Activated CD4-positive, alpha-beta T cell treated with anti-CD3 and anti-CD28 coated beads for 48 hours (primary cell): ENCODE measurements at places on chromosomes 6 and 20.

- no peak for DNase-seq
Measured at GRCh38 chr6:116159782-116160524, 34.0 kb upstream of the COL10A1 start.

DNA sequence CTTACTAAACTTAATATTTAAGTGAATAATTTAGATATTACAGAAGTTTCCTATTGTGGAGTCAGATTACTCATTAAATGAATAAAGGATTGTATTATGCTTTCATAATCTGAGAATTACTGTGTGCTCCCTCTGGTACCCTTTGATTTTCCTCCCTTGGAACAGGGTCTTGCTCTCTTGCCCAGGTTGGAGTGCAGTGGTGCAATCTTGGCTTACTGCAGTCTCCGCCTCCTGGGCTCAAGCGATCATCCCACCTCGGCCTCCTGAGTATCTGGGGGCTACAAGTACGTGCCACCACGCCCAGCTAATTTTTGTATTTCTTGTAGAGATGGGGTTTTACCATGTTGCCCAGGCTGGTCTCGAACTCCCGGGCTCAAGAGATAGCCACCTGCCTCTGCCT lies 9.6 kb downstream of the WTAP start:
- no peak for DNase-seq

DNA sequence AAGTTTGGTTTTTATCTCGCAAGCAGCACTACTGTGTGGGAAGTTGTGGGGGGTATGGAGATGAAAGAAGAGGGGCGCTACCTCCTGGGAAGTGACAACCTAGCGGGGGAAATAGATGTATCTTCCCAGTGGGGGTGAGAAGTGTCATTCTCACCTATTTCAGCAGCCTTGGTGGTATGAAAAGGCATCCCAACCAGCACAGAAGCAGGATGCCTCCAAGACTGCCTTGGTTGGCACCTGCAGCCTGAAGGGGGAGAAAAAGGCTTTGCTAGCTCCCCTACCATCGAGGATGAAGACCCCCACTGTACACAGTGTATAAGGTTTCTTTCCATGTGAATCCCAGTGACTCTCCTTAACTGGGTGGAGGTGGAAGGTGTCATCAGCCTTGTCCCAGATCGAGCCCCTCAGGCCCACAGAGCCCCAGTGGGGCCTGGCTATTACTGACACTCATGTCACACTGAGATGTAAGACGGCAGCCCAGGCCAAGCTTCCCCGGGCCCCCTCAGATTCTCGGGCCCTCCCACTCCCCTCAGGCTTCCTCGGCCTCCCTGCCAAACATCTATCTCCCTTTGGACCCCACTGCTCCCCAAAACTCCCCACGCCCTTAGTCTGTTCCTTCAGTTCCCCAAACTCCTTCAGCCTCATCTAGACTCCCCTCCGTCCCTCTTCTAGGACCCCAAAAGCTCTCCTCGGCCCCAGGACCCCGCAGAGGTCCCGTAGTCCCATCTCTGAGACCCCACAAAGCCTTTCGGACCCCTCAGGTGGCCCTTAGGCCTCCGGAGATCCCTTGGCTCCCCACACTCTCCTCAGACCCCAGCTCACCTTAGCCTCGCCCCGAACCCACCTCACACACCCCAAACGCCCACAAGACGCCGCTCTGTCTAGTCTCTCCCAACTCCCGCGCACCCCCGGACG lies 688 bp downstream of the COMMD7 start:
- DNase-seq: peak; percentile 29

GRCh38 chr20:31595654-31596411 lies 9.3 kb upstream of the ID1 start:
- DNase-seq: no peak

DNA sequence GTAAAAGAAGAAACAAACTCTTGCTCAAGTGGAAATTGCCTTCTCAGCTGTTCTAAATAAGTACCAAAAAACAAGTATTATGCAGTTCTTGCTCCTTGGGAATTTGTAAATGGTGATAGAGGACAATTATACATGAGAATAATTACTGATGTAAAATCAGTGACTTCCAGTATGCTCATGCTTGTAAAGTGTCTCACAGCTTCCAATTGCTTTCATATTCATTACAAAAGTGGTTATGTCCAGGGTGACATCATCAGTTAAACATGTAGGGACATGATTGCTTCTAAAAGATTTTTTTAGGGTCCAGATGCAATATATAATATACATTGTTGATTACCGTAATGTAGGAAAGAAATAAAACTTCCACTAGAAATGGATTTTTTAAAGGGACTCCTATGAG lies 122.8 kb upstream of the B3GAT2 start:
- no peak for DNase-seq

DNA sequence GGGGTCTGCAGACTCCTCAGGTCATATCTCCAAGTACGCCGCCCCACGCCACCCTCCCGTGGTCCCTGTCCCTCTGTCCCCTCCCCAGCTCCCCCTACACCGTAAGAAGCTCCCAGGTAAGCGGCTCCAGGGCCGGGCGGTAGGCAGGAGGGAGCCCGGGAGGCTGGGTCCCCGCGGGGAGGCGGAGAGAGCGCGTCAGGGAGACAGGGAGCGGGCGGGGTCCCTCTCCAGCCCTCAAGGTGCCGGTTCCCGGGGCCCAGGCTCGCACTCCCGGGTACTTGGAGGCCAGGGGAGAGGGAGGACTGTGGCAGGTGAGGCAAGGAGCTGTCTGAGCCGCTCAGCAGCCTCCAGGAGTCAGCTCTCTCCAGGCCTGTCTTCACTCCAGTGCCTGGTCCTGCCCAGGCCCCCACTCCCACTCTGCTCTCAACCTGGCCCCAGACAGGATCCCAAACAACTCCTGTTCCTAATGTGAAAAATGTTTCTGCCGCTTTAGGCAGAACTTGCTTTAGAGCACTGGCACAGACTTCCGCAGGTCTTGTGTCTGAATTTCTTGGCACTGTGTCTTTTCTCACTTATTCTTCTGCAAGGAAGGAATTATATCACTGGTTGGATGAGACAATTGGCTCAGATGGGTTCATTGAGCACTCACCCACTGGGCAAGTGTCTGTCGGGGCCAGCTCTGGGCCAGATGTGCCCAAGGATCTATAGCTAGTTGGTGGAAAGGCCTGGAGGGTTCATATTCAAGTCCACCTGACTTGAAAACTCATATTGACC lies 36.6 kb downstream of the HLA-G start:
- DNase-seq: no peak

GRCh38 chr6:25232479-25232878 lies 46.7 kb upstream of the CARMIL1 start:
- no peak for DNase-seq

GRCh38 chr6:106927531-106928398 lies 46.8 kb downstream of the CD24 start:
- DNase-seq: peak; percentile 44

GRCh38 chr6:143149771-143150170 lies 89.1 kb downstream of the AIG1 start:
- no peak for DNase-seq

DNA sequence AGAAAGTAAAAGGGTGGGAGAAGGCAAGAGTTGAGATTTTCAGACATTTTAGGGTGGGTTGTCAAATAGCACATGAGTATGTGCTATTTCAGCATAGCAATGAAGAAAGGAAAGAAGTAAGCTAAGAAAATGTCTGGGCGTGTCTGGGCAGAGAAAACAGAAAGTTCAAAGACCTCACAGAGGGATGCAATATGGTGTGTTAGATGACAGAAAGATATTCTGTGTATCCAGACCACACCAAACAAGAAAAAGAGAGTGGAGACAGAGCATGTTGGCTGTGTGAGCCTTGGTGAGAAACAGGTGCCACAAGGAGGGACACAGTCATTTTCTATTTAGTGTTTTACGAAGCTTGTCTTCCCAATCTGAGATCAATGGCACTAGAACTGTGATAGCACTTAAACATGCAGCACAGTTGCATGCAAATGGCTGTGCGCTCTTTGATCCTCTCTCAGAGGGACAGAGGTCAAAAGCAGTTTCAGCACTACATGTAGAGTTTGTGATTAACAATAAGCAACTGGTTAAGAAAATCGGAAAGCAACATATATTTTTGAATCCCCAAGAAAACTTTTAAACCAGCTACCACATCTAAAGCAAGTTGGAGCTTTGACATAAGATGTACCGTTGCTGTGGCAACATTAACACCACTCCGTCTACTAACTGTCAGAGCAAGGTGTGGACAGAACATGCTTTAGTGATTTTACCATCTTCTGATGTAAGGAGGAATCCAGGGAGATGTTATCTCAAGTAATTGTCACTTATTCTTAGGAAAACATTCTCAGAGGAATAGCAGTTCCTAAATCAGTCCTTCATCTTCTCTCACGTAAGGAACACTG lies 515.5 kb upstream of the NOX3 start:
- no peak for DNase-seq

GRCh38 chr6:551405-551804 lies 105.5 kb downstream of the HUS1B start:
- DNase-seq: peak; percentile 63

DNA sequence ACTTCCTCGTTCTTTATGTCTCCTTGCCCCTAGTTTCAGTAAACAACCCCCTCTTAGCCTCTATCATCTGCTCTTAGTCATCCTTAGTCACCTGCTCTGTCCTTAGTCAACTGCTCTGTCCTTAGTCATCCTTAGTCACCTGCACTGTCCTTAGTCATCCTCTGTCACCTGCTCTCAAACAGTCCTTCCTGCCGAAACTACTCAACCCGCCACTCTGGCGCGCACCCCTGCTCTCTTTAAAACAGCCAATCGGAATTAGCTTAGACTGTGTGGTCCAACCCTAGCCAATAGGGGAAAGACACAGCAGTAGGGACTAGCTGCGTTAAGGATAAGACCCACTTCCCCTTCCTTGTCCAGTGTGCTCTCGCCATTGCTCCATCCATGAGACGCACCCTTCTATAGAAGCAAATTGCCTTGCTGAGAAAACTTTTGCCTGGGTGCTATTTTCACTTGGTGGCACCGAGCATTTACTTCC lies 73.9 kb downstream of the BACH2 start:
- DNase-seq: peak; percentile 67

- DNase-seq: peak; percentile 80
Measured at GRCh38 chr6:1396952-1397868, 7.8 kb downstream of the FOXF2 start.

GRCh38 chr6:43804550-43805223 lies 34.7 kb downstream of the VEGFA start:
- no peak for DNase-seq

DNA sequence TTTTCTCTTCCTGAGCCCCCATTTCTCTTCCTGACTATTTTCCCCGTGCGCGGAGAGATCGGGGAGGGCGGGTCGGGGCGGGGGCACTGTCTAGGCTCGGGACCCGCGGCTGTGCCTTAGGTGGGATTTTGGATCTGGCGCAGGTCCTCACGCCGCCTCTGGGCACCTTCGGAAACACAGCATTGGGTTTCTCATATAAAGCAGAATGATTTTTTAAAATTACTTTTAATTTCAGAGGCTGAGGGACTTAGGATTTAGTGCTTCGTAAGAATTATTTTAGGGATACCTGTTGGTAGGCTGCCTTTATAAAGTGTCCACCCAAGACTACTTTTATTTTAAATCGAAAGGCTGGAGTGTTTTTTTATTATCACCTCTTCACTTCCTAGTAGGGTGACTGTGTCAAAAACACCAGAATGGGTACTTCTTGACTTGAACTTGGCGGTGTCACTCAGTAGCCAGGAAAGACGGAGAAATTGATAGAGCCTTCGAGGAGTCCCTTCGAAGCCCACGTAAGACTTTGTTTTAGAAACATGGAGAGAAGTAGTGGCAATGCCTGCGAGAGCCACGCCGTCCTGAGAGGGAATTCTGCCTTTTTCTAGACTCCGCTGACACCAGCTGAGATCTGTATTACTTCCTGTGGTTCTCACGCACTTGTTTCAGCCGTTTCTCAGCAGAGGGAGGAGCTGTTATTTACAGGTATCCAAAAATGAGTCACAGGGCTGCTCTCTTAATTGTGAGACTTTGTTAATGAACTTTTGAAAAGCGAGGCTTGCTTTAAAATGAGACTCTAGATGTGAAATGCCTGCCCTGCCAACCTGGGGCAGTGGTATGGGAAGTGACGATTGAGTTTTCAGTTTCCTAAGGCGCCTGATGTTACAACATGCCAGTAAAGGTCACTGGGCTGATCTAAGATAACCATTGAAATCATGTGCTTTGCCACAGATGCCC lies 667 bp downstream of the STX11 start:
- peak; percentile 64 for DNase-seq

- no peak for DNase-seq
Measured at GRCh38 chr6:137861550-137862337, 5.3 kb upstream of the TNFAIP3 start.

GRCh38 chr6:105941621-105942412 lies 144.3 kb upstream of the PRDM1 start:
- no peak for DNase-seq

GRCh38 chr6:74343804-74344203 lies 647.8 kb downstream of the CD109 start:
- DNase-seq: no peak

DNA sequence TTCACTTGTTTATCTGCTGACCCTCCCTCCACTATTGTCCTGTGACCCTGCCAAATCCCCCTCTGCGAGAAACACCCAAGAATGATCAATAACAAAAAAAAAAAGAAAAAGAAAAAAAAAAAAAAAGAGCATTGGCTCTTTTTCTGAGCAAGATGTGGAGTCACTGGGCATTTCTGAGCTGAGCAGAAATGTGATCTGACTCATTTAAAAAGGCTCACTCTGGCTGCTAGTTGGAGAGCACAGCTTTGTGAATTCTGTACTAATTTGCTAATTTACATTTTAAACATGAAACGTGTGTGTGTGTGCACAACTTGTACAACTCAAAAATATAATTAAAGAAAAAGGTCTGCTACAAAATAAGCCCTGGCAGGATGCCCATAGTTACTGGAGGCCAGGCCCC lies 20.2 kb downstream of the SCML4 start:
- no peak for DNase-seq

- DNase-seq: no peak
Measured at GRCh38 chr6:122995921-122996793, at the start of gene CLVS2. CLVS2 (plus strand) TSS chr6:122996235; CDS start chr6:122997778, 1,543 bp downstream.

DNA sequence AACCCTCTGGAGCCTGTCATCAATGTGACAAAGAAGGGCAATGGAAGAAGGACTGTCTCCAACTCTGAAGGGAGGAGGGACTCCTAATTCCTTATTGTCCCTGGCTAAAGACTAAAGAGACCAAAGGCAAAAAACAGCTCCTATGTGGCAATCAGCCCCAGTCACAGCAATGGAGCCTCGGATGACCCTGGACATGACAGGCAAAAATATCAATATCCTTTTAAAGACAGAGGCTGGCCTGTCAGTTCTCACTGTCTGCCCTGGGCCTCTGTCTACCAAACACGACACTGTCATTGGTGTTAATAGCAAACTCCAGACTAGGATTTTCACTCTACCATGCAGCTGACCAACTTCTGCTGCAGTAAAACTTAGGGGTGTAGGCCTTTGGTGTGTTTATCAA lies 38.0 kb upstream of the POU5F1 start:
- no peak for DNase-seq

GRCh38 chr20:63704749-63705117 lies 3.0 kb downstream of the ARFRP1 start:
- DNase-seq: no peak

- no peak for DNase-seq
Measured at GRCh38 chr6:51318674-51319073, 500.0 kb downstream of the TFAP2B start.

GRCh38 chr20:3692706-3693294 lies 11.0 kb upstream of the ADAM33 start:
- DNase-seq: no peak

- no peak for DNase-seq
Measured at GRCh38 chr6:128572294-128572693, 51.9 kb upstream of the PTPRK start.
